ENCODE measurements at places on chromosomes 4 and X.

GRCh38 chrX:26651755-26652154 is 435.8 kb downstream of the MAGEB5 start:
- no peak for DNase-seq

GRCh38 chr4:75678965-75679364 is 5.8 kb upstream of the G3BP2 start:
- no peak for DNase-seq

- DNase-seq = no peak
These were observed 265.3 kb downstream of the ZNF674 start for GRCh38 chrX:46279925-46280313.

- DNase-seq = no peak
These were observed 108.7 kb upstream of the PAK3 start for GRCh38 chrX:110987292-110987691.

- no peak for DNase-seq
These were observed 98.9 kb downstream of the HPGD start for GRCh38 chr4:174423257-174423944.

DNA sequence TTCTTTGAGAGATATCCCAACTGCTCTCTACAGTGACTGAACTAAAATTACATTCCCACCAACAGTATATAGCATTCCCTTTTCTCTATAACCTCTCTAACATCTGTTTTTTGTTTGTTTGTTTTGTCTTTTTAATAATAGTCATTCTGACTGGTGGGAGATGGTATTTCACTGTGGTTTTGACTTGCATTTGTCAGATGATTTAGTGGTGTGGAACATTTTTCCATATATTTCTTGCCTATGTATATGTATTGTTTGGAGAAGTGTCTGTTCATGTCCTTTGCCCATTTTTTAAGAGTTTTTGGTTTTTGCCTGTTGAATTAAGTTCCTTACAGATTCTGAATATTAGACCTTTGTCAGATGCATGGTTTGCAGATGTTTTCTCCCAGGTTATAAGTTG is 9.0 kb downstream of the USO1 start:
- no peak for DNase-seq

All from Jurkat, Clone E6-1 (cell line).